ENCODE measurements at places on chromosomes 1 and 21.

- DNase-seq: no peak
These were observed 26.2 kb downstream of the SZT2 start for GRCh38 chr1:43415901-43416300.

- no peak for DNase-seq
These were observed 26.2 kb upstream of the SLAMF1 start for GRCh38 chr1:160672789-160673695.

GRCh38 chr1:6234502-6235295 lies 1.1 kb downstream of the ICMT start:
- peak; percentile 25 for DNase-seq

DNA sequence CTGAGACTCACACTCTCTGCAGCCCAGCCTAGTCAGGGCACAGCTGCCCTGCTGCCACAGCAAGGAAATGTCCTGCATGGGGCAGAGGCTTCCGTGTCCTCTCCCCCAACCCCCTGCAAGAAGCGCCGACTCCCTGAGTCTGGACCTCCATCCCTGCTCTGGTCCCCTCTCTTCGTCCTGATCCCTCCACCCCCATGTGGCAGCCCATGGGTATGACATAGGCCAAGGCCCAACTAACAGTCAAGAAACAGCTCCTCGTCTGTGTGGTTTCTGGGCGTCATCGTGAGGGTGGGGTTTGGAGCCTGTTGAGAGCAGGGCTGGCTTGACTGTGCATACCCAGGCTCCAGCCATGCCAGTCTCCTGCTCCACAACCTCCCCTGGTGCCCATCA lies 19.5 kb downstream of the FAAH start:
- no peak for DNase-seq

DNA sequence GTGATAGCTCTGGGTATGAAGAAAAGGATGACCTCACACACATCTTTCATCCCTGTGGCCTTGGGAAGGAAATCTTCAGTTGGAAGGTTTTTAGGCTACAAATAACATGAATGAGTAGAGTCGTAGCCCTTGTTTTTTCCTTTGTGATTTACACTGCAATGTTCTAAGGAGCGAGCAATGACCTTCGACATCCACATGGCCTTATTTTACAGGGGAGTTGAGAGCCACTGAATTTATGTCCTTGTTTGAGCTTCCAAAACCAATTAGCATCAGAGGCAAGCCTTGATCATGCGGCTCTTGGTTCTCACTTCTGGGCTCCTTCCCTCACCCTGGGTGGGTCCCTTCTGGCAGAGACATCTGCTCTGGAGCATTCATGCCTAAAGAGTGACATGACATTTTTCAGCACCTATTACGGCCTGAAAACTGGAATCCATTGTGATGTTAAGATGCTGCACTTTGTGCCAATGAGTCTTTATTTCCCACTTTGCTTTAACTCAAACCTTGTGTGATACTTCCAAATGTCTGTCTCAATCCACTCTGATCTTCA lies 70.5 kb upstream of the RUNX1 start:
- DNase-seq: no peak

GRCh38 chr1:143698016-143698415 lies 273.8 kb downstream of the FAM72C start:
- no peak for DNase-seq

GRCh38 chr1:91555074-91555730 lies 54.6 kb downstream of the CDC7 start:
- no peak for DNase-seq

DNA sequence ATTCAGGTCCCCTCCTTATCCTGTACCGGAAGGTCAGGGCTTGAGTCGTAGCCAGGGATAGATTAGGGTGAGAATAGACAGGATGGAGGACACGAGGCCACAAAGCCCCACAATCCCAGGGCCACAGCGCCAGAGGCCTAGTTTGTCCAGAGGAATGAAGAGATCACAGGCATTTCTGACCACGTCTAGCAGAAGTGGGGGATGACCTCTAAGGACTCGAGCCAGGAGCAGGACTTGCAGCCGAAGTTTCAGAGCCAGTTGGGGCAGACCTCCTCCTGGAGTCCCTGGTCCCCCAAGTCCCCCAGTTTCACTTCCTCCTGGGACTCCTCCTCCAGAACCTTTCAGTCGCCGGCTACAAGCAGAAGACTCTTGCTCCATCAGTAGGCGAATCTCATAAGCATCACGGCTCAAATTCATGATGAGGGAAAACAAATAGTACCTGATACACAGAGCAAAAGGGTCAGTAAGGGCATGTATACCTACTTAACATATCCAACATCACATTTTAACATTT lies 2.3 kb upstream of the ITGA10 start:
- DNase-seq: no peak

DNA sequence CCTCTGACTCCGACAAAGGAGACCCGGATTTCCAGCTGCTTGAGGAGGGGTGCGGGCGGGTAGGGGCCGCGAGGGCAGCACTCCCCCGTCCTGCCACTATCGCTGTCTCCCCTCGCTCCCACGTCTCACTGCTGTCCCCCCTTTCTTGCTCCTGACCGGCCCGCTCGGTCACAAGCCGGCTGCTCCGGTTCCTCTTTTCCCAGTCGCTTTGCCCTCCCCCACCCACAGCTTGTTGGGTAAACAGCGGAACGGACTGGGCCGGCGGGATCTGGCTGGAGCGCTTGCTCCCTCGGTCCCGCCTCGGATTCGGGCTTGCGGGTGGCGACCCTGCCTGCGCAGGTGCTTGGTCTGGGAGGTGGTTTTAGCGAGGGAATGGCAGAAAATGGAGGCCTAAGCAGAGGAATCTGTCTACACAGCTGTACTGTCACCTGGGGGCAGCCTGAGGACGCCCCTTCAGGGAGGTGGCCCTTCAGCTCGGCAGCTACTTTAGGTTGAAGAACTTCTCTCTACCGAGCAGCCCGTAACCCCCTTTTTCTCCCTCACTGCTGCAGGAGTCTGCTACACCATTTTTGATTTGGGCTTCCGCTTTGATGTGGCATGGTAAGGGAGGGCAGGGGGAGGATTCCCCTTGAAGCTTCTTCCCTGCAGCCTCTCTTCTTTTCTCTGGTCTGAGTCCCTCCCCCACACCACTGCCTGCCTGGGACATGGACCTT lies 645 bp downstream of the ATP6V0B start:
- no peak for DNase-seq

- no peak for DNase-seq
These were observed 119.7 kb upstream of the RGS18 start for GRCh38 chr1:192038567-192038966.

- DNase-seq: no peak
These were observed 7.2 kb downstream of the PGLYRP4 start for GRCh38 chr1:153341431-153341934.

GRCh38 chr21:46153247-46154154 lies 1.9 kb downstream of the FTCD start:
- DNase-seq: no peak

DNA sequence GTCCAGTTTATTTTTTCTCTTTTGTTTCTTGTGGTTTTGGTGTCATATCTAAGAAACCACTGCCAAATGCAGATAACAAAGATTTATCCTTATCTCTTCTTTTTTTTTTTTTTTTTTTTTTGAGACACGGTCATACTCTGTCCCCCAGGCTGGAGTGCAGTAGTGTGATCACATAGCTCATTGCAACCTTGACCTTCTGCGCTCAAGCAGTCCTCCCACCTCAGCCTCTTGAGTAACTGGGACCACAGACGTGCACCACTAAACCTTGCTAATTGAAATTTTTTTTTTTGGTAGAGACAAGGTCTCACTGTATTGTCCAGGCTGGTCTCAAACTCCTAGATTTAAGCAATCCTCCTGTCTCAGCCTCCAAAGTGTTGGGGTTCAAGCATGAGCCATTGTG lies 8.9 kb downstream of the SLC66A1 start:
- no peak for DNase-seq

- no peak for DNase-seq
These were observed 14.5 kb upstream of the KCNA2 start for GRCh38 chr1:110620686-110621085.

DNA sequence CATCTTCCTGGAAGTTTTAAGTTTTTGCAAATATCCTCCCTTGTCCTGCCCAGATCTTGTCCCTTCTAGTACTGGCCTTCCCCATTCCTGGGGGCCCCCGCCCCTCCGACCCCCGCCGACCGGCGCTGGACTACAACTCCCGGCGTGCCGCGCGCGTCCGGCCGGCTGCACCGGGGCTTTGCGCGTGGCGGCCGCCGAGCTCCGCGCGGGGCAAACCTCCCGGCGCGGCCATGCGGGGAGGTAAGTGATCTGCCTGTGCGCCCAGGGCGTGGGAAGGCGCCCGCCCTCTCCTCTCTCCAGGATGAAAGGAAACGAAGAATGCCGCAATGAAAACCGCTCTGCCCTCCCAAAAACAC lies 3.2 kb upstream of the SAMD13 start:
- DNase-seq: peak; percentile 47

DNA sequence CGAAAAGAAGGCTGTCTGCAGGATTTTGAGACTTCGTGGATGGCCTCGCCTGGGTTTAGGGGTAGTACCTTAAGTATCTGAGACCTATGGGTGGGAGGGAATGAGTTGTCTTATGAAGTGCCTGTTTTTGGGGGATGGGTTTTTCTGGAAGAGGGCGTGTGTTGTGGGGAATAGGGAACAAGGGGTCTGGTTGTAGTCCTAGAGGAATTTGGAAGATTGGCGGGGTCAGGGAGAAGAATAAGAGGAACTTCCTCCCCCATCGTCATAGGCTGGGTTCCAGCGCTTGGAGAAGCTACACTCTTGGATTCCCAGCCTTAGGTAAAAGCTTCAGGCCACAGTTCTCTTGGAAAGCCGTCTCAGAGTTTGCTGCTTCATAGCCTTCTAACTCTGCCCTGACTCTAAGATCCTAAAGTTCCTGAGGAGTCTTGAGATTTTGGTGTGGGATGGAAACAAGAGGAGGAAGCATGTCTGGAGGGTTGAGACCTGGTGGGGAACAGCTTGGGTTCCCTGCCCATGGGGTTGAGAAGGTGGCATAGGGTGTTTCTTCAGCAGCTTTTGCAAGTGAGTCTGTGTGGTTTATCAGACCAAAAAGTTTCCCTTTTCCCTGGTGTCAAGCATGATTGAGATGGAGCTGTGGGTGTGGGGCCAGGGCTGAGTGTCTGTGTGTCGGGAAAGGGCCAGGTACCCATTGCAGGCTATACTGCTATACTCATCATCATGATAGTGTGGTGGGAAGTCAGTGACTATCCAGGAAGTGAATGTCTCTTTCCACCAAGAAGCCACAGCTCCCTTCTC lies 1.8 kb downstream of the VANGL2 start:
- no peak for DNase-seq

DNA sequence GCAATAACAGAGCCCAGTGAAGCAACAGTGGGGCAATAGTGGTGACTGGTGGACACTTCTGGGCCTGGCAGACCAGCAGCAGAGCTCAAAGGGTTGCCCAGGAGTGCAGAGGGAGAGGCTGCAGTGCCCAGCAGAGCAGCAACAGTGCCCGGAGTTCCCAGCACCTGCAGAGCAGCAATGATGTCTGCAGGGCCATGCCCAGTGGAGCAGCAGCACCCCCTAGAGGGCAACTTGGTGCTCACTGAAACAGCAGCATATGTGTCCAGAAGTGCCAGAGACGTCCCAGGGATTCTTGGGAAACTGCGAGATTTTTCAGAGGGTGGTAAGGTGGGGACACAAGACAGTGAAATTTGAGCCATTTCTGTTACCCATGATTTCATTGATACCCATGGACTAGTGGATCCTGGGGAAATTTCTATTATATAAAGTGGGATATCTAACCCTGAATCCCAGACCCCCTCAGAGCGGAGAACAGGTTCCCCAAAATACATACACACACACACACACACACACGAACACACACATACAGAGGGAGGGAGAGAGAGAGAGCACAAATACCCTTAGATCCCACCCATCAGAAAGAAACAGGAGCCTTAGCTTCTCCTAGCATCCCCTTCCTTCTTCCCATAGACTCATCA lies 156.9 kb upstream of the GJB5 start:
- DNase-seq: no peak

GRCh38 chr1:212485913-212486618 lies 53.3 kb downstream of the NENF start:
- peak; percentile 90 for DNase-seq
